ENCODE measurements at places on chromosomes 12 and 14. TPM values are rescaled to one million over a fixed set of nuclear protein-coding genes. Genes with fewer than 3 reads are reported as not detected.

- H3K36me3 ChIP-seq = no peaks in the 10 kb centered on the region
- H3K4me3 ChIP-seq = peak overlapping the region; percentile 3
- peak overlapping the region; percentile 80 for H3K27ac ChIP-seq
- H3K27me3 ChIP-seq = no peaks in the 10 kb centered on the region
- DNase-seq = peak; percentile 94
- peaks cover 29% of the 10 kb centered on the region for H3K4me1 ChIP-seq
Measured at GRCh38 chr12:93785249-93786010, 108.3 kb downstream of the CRADD start.

- H3K4me3 ChIP-seq = no peak overlapping the region
- H3K27me3 ChIP-seq = peaks cover 11% of the 10 kb centered on the region
- DNase-seq = no peak
- peaks cover 16% of the 10 kb centered on the region for H3K4me1 ChIP-seq
- no peaks in the 10 kb centered on the region for H3K36me3 ChIP-seq
Measured at GRCh38 chr14:64604881-64605280, 55.1 kb downstream of the PPP1R36 start.

GRCh38 chr14:102893452-102893851, 29.0 kb upstream of the AMN start:
- H3K4me3 ChIP-seq = no peak overlapping the region
- no peaks in the 10 kb centered on the region for H3K4me1 ChIP-seq
- DNase-seq = no peak
- H3K36me3 ChIP-seq = peaks cover 50% of the 10 kb centered on the region

DNA sequence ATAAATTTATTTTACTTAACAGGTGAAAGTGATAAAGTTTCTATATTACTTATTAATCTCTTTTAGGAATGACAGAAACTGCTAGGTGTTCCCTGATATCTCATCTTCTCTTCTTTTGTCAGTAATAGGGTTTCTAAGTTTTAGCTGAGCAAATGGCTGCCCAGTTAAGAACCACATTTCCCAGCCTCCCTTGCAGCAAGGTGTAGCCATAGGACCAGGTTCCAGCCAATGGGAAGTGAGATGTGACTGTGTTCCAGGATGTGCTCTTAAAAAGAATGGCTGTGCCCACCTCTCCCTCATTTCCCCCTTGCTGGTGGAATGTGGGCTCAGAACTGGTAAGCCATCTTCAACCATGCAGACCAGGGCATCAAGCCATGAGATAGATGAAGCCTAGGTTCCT, 165.6 kb downstream of the HELB start:
- no peaks in the 10 kb centered on the region for H3K36me3 ChIP-seq
- no peak overlapping the region for H3K27ac ChIP-seq
- H3K4me3 ChIP-seq = no peak overlapping the region
- no peaks in the 10 kb centered on the region for H3K4me1 ChIP-seq
- no peak for DNase-seq
- H3K27me3 ChIP-seq = peaks cover 18% of the 10 kb centered on the region

RPS6KL1 gene
- 12.3 TPM for total RNA-seq

TAS2R20 gene
- 1.1 TPM for total RNA-seq
